ENCODE measurements at places on chromosomes 2 and 18.
A peak's percentile ranks its signal among the peaks of the same experiment; 100 is the strongest.

DNA sequence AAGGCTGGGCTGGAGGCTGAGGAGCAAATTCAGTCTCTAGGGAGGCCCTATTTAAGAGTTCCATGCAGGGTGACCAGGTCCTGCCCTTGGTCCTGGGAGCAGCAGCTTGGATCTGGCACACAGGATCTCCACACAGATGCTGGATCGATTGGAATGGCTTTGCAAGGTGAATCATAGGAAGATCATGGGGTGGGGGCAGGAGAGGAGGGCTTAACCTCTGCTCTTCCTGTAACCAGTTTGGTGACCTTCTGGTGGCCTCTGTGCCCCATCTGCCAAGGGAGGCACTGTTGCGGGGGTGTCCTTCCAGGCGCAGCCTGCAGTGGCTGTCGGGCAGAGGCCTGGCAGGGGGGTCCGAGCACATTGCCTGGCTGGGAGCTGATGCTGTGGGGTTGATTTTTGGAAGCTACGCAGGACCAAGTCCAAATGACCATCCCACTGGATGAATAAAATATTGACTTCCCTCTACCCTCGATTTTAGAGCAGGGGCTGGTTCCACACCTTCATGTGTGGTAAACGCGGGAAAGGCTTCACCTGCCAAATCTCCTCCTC, 79.7 kb downstream of the EDAR start:
- DNase-seq, result no peak

- DNase-seq, result no peak
Measured at GRCh38 chr2:170973225-170973491, 44.1 kb downstream of the GORASP2 start.

DNA sequence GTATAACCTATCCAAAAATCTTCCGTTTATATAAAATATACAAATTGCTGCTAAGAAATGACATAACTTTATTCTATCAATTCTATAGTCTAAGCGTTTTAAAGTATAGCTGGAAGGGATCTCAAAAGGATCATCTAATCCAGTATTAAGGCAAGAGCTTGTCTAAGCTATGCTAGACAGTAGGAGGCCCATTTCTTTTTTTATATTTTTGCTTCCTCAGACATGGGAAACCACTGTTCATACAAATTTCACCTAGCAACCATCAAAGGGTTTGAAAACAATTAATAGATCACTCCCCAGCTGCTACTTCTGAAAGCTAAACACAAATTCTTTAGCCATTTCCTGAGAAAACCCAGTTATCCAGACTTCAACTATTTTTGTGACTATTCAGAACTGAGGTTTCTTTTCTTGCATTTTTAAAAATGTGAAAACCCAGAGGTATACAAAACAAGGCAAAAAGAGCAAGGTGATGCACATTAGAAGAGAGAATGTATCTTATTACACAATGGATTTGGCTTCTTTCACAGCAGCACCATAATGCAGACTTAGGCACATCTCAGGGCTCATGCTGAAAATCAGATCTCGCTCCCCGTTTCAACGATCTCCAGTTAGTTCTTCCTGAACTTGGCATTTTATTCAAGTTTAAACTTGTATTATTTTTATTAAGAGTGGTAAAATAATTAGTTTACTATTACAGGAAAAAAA, 274.4 kb downstream of the LRP1B start:
- peak; percentile 9 for DNase-seq

DNA sequence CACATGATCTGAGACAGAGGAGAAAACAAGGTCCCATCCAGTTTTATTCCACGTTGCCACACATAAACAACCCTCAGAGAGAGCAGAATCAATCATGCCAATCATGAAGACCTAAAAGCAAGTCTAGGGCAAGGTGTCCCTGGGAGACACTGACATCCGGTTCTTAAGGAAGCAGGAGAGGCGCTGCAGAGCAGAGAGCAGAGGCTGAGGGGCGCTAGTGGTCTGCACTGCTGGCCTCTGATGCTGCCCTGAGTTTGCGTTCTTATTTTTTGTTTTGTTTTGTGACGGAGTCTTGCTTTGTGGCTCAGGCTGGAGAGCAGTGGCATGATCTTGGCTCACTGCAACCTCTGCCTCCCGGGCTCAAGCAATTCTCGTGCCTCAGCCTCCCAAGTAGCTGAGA, 83.3 kb downstream of the SMIM21 start:
- DNase-seq, result no peak

- no peak for DNase-seq
Measured at GRCh38 chr2:169013628-169014026, 17.5 kb downstream of the ABCB11 start.

GRCh38 chr2:127532296-127532695, 3.2 kb upstream of the MYO7B start:
- DNase-seq, result no peak

GRCh38 chr2:160334028-160334741, 134.1 kb upstream of the ITGB6 start:
- no peak for DNase-seq

DNA sequence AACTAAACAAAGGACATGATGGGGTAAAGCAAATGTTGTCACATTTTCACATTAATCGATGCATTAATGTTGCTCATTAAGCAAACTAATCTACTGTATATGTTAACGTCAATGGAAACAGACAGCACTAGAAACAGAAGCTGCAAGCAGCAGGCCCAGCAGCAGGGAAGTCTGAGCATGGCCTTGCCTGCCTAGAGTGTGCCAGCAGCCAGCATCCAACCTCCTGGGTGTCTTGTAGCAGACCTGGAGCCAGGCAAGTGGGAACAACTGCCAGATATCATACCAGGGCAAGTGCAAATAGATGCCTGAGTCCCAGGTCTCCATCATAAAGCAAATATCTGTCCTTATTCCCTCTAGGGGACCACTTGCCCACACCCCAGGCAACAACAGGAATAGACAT, 319.0 kb downstream of the LRRTM1 start:
- DNase-seq, result no peak

DNA sequence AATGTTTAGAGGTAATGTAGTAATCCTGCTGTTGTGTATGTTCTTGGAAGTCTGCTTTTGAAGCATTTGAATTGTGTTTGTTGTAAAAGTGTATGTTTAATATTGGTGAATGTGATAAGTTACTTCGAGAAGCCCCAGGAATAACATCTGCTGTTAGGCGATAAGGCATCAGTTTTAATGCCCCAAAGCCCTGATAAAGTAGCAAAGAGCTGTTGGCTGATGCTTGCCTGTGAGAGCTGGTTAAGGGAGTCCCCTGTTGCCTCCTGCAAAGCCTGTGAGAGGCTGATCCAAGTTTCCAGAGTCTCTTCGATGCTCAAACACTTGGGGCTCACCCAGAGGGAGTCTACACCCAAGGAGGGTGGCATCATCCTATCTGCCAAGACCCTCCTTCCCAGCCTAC, 110.3 kb downstream of the RNF152 start:
- no peak for DNase-seq

DNA sequence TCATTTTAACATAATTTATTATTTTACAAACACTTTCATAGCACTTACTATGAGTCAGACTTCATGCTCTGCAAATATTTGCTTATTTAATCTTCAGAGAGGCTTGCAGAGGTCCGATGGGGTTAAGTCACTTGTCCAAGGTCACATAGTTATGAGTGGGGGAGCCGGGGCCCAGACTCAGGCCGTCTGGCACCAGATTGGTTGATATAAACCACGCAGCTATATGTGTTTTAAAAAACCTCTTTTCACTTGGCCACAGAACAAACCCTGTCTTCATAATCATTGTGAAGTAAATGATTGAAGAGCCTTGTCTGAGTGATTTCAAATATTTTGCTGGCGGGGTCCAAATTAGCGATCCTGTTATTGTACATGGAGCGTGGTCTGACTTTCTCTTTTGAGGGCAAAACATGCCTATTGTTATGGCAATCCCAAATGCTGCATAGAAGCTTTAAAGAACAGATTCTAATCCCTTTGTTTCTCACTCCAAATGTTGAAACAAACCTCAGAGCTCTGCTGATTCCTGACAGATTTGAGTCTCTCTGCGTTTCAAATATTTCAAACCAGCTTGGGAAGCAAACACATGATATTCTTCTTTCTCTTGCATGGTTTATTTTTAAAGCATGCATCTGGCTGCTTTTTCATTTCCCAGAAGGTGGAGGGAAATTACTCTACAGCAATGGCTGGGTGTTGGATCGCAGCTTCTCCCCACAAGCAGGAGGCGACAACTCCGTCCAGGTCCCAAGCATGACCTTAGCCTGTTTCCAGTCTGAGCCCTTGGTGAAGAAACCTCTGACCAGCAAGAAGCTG, 142.4 kb downstream of the DDX1 start:
- peak; percentile 3 for DNase-seq

GRCh38 chr2:222797871-222798270, 63.0 kb upstream of the ACSL3 start:
- no peak for DNase-seq

DNA sequence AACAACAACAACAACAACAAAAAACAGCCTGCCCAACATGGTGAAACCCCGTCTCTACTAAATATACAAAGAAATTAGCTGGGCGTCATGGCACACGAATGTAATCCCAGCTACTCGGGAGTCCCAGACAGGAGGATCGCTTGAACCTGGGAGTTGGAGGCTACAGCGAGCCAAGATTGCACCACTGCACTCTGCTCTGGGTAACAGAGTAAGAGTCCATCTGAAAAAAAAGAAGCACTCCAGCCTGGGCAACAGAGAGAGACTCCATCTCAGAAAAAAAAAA, 344.1 kb upstream of the PLGLB2 start:
- no peak for DNase-seq

DNA sequence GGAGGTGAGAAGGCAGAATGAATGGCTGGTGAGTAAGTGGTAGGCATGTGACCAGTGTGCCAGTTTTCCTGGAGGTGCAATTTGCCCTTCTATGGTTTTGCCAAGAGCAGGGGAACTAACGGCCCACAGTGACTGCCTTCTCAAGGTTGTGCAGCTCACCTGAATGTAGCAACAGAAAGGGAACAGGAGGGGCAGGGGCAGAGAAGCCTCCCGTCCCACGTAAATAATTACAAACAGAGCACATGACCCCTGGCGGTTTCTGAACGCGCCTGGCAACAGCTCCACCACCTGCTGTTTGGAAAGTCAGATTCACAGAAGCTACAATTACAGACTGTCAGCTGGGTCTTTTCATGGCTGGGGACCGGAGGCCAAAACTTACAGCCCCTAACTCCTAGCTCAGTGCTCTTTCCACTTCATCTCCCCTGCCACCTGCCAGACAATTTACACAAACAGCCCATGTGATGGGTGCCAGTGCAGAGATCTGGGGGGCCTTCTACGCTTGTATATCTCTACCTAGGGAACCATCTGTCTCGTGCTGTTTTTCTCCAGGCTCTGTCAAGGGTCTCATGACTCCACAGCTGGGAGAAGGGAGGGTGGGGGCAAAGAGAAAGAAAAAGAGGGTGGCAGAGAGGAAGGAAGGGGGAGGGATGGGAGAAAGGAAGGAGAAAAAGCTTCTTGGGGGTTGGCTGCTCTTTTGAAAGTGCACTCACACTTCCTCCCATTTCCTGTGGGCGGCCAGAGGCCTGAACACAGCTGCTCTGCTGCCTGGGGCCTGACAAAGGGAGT, 69.6 kb downstream of the POLR1A start:
- peak; percentile 64 for DNase-seq

DNA sequence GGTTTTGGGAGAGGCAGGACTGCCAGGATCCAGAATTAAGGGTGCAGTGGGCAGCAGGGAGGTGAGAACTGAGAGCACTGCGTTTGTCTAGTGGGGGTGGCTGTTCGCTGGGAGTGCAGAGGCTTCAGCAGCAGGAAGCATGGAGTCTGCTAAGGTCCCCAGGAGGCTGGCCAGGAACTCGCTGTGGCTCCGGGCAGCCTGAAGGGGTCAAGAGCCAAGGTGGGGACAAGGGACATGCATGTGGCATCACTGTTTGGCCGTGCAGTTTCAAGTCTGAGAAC, 43.2 kb upstream of the SEMA4C start:
- no peak for DNase-seq

- DNase-seq, result no peak
Measured at GRCh38 chr2:194062401-194062800, 1594.6 kb upstream of the SLC39A10 start.

DNA sequence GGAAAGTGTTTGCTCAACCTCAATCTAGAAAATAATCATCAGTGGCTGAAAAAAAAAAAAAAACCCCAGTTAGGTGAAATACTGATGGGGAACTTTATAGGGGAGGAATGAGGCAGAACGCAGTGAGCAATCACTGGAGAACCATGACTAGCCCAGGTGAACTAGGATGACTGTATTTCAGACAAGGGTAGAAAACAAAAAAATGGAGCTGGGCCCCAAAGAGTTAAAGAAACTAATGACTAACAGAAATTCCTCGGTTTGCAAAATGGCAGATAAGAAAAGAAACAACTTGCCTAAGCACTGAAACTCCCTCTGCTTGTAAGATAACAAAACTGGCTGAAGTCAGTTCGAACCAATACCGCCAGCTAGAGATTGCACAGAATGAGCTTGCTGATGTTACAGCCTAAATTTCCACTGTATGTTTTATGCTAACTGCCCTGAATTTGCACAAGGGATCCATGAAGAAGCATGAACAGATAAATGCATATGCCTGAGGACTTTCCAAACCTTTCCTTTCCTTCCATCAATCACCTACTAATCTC, 245.9 kb downstream of the METTL4 start:
- DNase-seq, result no peak

- DNase-seq, result no peak
Measured at GRCh38 chr2:220753486-220753885, 818.6 kb downstream of the EPHA4 start.

GRCh38 chr2:190858817-190859216, 21.8 kb upstream of the GLS start:
- DNase-seq, result no peak

DNA sequence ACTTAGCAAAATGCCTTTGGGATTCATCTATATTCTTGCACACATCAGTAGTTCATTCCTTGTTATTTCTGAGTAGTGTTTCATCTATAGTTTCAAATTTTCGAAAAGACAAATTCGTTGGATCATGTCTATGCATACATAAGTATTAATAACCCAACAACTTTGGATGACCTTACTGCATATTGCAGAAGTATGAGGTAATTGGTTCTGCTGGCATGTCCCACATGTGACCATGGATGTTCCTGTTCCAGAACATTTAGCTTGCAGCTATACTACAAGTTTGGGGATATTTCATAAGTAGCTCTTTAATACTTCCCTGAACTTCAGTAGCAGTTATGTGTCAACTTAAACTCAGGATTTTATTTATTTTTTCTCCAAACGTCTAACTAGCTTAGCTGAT, 44.9 kb downstream of the APLF start:
- DNase-seq, result no peak

- peak; percentile 24 for DNase-seq
Measured at GRCh38 chr2:232588680-232589585, 38.4 kb downstream of the EIF4E2 start.

- DNase-seq, result no peak
Measured at GRCh38 chr18:77127769-77128671, 4.6 kb downstream of the MBP start.

- DNase-seq, result no peak
Measured at GRCh38 chr18:26575865-26576217, 27.5 kb upstream of the KCTD1 start.

DNA sequence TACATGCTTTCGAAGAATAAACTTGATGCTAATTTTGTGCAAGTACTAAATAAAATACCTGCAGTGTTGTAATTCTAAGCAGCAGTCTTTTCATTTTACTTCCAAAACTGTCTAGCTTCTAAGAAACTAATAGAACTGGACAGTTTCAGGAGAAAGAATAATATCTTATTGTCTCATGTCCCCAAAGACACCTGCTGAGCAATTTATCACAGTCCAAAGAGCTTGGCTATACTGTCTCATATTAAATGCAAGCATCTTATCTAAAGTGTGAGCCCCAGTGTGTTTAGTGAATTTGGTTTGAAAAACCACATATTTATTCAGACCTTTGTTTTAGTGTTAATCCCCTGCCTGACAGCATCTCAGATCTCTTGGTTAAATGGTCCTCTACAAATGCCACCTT, 374.3 kb downstream of the TMX3 start:
- no peak for DNase-seq

GRCh38 chr18:68267583-68267982, 447.3 kb downstream of the TMX3 start:
- no peak for DNase-seq
